Sciatic nerve (tissue), 2 donors: ENCODE measurements at places on chromosomes 2 and 18. TPM values are rescaled to one million over a fixed set of nuclear protein-coding genes. Genes with fewer than 3 reads are reported as not detected.

GRCh38 chr18:48719974-48720654 is 181.3 kb downstream of the CTIF start:
- no peak for DNase-seq

Gene ALPG
- not detected for total RNA-seq

DNA sequence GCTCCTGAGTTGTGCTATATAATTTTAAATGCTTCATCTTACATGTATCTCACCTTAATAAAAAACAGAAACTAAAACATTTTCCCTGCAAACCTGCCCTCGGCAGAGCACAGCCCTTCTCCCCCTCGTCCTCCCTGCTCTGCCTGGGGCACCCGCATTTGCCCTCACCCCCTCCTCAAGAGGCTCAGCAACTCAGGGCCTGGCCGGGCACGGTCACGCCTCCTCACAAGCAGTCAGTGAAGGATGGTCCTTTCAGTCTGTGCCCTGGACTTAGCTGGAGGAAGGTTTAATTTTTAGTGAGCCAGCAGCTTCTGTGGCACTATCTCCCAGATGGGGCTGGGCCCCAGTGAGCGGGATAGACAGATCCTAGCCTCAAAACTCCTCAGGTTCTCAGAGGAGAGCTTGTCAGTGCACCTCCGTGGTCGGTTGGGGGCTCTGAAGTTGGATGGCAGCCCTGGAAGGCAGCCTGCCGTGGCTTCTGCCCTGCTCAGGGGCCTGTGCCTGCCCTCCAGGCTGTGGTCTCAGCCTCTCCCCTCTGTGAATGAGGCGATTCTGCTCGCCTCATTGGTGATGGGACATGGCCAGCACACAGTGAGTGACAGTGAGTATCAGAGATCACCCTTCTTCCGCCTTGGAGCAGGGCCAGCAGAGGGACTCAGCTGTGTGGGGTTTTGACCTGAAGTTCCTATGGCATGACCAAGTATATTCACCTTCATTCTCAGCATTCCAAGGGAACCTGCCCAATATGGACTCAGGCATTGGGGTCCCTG is 56.3 kb upstream of the AFF3 start:
- DNase-seq: no peak

- DNase-seq: peak; percentile 18
These were observed 32.3 kb upstream of the SALL3 start for GRCh38 chr18:78947291-78947690.

Gene RBKS
- 4.8 TPM for total RNA-seq

GRCh38 chr2:136495636-136496035 is 269.7 kb upstream of the THSD7B start:
- no peak for DNase-seq

DNA sequence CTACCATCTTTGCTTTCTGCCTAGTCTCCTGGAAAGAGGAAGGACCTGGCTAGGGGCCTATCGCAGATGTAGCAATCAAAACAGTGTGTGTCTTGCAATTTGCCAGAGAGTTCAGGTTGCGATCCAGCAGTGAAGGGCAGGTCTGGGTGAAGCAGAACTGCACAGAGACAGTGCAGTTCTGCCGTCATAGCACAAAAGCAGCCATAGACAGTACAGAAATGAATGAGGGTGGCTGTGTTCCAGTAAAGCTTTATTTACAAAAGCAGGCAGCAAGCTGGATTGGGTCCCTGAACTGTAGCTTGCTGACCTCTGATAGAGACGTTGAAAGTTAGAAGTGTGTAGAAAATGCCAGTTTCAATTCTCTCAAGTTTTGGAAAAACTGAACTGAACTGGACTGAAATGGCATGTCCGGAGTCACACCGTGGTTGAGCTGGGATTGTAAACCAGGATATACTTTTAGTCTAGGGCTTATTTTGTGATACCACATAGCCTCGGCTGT is 186.8 kb downstream of the LTBP1 start:
- no peak for DNase-seq

- DNase-seq: no peak
These were observed 34.5 kb upstream of the ARL5A start for GRCh38 chr2:151862700-151863099.

DNA sequence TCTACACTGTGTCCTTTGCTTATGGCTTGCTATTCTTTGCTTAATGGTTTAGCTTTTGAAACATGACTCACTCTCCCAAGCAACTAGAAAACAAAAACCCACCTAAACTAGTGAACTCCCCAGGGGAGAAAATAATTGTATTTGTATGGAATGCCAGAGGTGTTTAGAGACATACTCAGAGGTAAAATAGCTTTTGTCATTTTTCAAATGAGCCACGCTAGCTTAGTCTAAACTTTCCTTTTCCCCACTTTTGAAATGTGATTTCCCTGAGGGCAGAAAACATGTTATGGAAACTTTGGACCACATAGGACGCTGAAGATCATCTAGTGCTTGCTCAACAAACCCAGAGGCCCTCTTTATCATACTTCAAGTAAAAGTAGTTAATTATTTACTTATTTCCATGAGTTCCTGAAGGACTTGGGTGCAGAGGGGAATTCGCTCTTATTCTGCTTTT is 16.5 kb upstream of the CYTIP start:
- no peak for DNase-seq

Gene DSG4
- total RNA-seq: not detected

DNA sequence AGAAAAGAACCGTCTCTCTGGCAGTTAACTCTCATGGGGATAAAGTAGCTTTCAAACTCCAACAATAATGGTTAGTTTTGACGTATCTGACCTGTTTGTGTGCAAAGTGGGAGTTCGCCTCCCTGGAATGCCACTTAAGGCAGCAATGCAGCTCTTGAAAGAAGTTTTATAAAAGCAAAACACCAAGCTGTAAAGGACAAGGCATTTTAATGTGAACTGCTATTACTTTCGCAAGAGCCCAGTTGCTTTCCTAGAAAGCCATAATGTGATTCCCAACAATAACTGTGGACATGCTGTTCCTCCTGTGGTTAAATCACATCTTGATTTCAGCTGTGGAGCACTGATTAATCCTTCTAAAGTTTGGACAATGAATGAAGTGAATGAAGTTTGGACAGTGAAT is 303.7 kb downstream of the PTPRM start:
- DNase-seq: no peak

DNA sequence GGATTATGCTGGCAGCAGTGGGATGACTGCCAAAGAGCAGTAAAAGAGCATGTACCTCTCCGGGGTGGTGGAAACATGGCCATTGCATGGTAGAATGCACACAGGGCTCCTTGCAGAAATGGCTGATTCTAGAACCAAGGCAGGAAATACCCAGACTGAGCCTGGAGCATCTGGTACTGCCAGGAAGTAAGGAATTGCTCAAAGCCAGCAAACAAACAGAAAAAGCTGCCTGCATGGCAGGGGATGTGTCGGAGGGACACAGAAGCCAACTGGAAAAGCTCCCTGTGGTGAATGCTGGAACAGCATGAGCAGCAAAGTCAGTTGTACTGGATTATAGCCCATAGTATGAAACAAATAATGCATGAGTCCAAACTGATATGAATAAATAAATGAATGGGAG is 78.0 kb upstream of the NFATC1 start:
- DNase-seq: no peak

- no peak for DNase-seq
These were observed 415.9 kb downstream of the SLC4A3 start for GRCh38 chr2:220043155-220043989.

GRCh38 chr2:178233428-178233827 is 39.1 kb downstream of the OSBPL6 start:
- no peak for DNase-seq

Gene CYTIP
- 22.8 TPM for total RNA-seq

DNA sequence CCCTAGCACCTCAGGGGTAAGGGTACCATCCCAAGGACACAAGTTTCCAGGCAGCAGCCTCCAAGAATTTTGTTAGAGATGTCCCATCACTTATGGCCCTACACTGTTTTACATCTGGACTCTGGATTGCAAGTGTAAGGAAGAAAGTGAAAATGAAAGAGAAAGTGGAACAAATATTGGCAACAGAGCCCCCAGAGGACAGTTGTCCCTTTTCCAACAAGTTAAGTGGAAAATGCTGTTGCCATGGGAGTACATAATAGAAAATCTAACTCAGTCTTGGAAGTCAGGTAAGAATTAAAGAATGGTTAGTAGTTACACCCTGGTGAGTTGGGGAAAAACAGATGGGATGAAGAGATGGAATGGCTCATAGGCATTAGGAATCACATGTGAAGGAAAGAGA is 50.6 kb downstream of the TTC21B start:
- no peak for DNase-seq

DNA sequence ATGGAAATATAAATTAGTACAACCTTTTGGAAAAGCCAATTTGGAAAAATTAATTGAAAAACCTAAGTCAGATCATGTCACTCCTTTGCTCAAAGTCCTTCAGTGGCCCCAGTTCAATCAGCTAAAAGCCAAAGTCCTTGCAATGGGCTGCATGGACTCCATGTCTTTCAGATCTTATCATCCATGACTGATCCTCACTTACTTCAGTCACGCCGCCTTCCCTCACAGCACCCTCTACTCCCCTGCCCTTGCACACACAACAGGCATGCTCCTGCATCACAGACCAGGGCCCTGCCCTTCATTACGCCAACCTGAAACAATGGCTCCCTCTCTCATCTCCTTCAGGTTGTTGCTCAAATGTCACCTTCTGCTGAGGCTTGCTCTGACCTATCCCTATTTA is 15.6 kb downstream of the KANSL3 start:
- no peak for DNase-seq

DNA sequence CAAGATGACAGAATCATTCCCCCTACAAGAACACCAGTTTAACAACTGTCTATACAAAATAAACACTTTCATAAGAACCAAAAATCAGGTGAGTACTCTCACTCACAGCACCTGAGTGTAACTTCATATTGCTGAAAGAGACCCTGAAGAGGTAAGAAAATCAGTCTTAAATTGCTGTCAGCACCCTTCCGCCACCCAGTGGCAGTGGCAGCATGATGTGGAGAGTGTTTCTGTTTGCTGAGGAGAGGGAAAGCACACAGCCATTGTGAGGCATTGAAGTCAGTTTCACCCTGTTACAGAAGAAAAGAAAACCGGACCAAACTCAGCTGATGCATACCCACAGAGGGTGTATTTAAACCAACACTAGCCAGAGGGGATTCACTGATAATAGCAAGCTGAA is 1240.8 kb upstream of the CRIM1 start:
- no peak for DNase-seq

Gene RAB6C
- total RNA-seq: 0.13 TPM

Gene TTC39C
- 20.6 TPM for total RNA-seq

DNA sequence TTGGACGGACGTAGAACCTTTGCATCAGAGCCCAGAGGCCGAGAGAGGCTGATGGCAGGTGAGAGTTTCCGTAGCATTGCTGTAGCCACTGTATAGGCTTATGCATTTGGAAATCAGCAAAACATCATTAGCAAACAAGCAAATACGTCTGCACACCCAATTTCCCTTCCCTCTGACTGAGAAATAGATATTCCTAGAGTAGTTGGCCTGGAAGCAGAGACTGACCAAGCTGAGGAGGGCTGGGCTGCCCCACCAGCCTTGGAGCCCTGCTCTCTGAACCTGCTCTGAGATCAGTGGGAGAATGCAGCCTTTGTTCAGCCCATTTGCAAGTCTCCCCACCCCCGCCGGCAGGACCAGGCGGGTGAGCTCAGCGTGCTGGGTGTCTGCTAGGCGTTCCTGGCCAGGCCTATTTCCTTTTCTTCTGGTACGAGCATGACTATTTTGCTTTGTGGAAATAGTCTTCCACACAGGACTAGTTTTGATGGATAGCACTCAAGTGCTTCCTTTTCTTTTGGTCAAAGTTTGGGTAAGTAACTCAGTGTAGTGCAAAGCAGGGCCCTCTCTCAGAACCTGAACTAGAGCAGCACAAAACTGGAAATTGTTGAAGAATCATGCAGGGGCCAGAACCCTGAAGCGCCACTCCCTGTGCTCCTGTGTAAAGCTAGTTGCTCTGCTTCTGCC is 21.9 kb upstream of the RNF149 start:
- DNase-seq: peak; percentile 74

DNA sequence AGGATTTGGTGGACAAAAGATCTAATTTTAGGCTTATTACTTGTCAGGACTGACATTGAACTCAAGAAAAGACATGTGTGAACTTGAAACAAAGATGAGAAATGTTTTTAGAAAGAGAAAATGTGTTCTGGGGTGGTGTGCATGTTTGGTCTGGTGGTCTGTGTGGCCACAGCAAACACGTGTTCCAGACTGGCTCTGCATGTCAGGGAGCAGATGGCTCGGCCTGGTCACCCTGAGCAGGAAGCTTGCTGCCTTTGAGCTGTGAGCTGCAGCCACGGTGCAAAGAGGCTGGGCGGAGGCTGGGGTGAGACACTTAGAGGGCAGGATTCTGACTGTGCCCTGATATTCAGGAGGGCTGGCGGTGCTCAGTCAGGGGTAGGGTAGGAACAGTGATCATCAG is 186.1 kb downstream of the CTIF start:
- no peak for DNase-seq

Gene DES
- 1.4 TPM for total RNA-seq

Gene TMEFF2
- not detected for total RNA-seq

- no peak for DNase-seq
These were observed 144.9 kb downstream of the AGAP1 start for GRCh38 chr2:235638541-235639427.

- no peak for DNase-seq
These were observed 118.8 kb downstream of the MSH2 start for GRCh38 chr2:47521666-47522285.

Gene SLC16A14
- 7.4 TPM for total RNA-seq

DNA sequence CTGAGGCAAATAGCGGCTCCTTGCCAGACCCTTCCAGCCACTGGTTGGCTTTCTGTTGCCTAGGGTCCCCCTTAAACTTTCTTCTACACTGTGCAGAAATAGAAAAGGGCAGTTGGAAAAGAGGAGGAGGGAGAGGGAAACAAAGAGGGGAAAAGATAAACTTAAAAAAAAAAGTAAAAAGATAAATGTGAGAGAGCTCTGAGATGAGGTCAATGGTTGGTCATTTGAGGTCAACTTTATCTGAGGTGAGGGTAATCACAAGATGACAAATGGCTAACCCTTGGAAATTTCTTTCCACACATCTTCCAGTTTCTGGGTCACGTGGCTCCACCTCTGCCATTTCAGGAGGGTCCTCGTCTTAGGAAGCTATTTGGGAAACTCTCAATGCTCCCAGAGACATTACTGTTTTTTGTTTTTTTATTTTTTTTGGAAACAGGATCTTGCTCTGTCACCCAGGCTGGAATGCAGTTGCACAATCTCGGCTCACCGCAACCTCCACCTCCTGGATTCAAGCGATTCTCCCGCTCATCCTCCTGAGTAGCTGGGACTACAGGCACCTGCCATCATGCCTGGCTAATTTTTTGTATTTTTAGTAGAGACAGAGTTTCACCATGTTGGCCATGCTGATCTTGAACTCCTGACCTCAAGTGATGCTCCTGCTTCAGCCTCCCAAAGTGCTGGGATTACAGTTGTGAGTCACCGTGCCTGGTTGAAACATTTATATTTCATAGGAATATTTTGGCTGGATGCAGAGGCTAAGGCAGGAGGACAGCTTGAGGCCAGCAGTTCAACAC is 199.9 kb downstream of the TGIF1 start:
- DNase-seq: no peak

Gene GAD1
- 0.36 TPM for total RNA-seq

GRCh38 chr18:47522359-47522758 is 270.9 kb upstream of the SKOR2 start:
- DNase-seq: no peak

- DNase-seq: no peak
These were observed 217.6 kb upstream of the THUMPD2 start for GRCh38 chr2:39996653-39997080.
